ENCODE measurements at places on chromosomes 1 and 21.

DNA sequence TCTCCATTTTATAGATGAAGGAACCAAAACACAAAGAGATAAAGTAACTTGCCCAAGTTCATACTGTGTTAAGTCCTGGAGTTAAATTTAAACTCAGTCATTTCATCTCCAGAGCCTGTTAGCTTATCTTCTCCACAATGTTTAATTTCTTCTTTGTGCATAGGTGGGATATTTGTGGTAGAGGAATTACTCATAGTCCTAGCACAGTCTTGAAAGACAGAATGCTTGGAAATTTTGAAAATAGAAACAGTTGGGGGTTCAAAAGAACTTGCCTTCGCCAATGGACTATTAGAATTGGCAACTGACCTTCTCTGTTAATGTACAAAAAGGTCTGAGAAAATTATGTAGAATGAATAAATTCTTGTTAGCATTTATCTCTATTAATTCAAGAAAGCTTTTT lies 832.0 kb upstream of the PRMT6 start:
- DNase-seq, result no peak

DNA sequence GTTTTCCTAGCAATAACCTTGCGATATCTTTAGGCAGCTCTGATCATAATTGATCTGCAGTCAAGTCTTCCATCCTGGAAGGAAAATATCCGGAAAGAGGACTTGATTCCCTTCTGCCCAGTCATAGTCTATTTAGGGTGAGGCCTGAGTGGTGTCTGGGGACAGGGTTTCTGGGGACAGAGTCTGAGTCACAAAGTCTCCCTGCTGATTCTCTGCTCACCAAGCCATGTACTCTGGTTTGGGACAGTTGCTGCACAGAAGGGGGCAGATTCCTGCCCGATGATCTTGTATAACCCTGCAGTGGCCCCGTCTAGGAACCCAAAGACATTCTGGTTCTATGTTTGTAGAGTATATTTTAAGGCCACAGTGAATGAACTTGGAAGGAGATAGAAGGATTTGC lies 178.8 kb downstream of the KCNJ6 start:
- DNase-seq, result no peak

- DNase-seq, result no peak
These were observed 15.1 kb downstream of the KIAA1614 start for GRCh38 chr1:180927841-180928240.

DNA sequence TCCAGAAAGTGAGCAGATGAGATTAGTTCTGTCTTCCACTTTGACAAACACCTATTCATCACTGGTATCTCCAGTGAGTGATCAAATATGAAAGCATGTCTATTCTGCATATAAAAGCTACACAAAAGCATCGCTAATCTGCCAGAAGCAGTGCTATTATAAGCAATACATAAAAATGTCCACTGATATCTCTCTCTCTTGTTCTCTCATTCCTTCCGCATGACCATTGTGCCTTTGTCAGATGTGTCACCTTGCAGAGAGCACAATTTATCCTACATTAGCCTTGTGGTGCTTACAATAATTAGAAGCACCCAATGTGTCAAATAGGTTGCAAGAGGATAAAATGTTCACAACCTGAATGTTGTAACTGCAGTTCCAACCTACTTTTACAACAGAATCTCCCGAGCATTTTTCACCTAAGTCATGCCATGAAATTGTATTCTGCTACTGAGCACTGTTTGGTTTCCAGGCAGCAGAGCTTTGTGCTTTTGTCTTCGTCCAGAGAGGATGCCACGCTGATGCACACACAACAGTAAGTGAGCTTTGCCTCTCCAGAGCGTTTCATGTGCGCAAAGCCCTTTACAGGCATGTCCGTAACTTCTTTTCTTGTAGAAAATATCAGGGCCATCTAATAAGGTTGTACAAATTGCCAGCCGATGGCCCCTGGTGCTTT lies 198.7 kb upstream of the PLD5 start:
- no peak for DNase-seq

DNA sequence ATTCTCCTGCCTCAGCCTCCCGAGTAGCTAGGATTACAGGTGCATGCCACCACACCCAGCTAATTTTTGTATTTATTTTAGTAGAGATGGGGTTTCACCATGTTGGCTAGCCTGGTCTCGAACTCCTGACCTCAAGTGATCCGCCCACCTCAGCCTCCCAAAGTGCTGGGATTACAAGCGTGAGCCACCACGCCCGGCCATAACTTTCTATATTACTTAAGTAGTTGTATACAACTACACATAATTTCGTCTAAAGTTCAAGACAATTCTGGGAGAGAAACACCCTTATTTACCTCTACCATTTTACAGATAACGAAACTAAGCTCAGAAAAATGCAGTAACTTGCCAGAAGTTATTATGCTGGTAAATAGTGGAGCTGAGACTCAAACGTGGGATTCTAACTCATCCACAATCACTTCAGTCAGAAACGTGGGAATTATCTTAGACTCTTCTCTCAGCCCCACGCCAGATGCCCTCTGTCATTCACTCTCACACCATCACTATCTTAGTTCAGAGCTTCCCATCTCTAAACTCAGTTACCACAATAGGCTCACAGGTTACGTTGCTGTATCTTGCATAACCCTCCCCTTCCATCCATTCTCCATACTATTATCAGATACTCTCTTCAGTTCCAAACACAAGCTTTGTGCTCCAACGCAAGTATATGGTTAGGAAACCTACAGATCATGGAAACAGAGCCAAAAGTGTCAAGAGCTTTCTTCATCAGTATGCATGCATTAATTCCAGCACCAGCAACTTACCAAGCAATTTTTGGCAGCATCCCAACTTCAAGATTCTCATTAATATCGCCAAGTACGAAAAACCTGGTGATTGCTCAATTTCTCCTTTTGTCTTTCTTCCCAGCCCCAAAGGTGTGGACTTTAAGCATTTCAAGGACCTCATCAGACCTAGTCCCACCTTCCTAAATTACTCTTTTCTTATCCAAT lies 69.3 kb downstream of the RERE start:
- DNase-seq, result no peak

DNA sequence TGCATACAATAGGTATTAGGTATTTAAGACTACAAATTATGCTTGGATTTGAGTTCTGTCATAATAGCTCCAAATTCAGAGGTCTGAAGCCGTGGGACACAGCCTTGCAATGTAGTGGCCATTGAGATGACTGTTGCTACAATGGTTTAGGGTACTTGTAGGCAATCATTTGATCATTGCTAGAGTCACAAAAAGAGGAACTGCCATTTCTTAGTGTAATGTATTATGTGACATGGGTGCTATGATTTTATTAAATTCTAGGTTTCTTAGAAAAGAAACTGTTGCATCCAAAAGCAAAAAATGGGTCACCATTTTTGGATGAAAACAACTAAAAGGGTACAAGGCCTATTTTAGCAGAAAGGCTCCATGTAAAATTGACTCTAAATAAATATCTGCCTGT lies 129.9 kb upstream of the ZNF644 start:
- DNase-seq, result no peak

DNA sequence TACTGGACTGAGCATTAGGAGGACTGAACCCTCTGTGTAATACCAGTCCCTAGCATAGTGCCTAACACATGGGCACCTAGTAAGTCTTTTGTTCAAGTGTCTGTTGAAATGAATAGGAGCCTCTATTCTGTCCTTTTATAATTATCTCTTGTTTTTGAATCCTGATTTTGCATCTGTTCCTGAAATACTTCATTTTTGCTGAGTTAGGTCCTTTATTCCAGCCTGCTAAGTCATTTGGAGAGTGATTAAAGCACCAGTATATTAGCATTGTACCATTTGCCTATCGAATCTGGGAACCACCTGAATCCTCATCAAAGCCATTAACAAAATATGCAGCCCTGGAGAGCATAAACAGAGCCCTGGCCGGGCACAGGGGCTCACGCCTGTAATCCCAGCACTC lies 32.3 kb downstream of the YARS1 start:
- no peak for DNase-seq

GRCh38 chr21:44700101-44701022 lies 3.4 kb downstream of the KRTAP10-12 start:
- no peak for DNase-seq

- no peak for DNase-seq
These were observed 1.5 kb downstream of the TTC34 start for GRCh38 chr1:2799811-2800663.

DNA sequence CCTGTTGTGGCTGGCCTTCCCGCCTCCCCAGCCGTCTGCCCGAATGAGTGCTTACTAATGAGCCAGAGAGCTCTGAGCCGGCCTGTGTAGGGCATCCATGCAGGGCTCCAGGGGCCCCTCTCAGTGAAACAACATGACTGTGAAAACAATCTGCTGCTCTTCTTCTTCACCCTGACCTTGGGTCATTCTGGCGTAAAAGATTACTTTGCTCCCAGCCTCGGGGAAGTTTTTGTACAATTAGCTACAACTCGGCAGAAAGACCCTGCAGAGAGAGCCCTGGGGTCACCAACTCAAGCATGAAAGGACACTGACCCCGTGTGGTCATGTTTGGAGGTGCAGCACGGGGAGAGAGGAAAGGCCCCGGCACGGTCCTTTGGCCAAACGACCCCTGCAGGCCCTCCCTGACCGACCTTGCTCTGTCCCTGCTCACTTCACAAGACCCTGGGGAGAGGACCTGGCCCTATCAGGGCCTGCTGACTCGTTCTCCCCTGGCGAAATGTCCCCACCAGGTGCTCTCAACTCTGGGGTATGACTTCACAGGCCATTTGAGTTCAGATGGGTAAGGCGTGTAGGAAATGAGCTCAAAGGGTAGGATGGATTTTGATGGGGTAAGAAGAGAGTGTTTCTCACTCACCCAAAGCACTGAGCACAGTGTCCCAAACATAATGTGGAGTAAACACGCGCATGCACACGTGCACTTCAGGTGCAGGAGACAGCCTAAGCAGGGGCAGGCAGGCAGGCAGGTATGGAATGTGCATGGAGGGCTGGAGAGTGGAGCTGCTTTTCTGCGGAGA lies 22.9 kb upstream of the FAM20B start:
- DNase-seq, result peak; percentile 44

DNA sequence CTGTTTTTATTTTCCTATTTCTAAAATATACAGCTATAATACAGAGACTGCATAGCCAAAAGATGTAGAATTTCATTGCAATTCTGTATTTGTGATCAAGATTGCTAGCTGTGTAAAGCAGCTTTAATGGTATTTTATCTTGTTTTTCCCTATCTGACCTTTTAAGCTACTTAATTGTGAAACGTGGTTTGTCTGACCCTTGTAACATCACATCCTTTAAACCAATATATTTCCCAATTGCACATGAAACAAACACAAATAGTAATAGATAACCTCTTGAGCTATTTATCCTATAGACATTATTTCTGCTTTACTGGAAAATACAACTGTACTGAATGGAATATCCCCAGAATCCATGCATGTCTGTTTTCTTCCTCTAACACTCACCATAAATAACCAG lies 112.2 kb upstream of the PLPPR4 start:
- DNase-seq, result no peak

Data from stimulated activated CD8-positive, alpha-beta memory T cell treated with anti-CD3 and anti-CD28 coated beads, Interleukin-7, amount 100 ng/mL, for 4 hours (primary cell).